GM12865 (cell line): ENCODE measurements at places on chromosomes 1 and 21.

DNA sequence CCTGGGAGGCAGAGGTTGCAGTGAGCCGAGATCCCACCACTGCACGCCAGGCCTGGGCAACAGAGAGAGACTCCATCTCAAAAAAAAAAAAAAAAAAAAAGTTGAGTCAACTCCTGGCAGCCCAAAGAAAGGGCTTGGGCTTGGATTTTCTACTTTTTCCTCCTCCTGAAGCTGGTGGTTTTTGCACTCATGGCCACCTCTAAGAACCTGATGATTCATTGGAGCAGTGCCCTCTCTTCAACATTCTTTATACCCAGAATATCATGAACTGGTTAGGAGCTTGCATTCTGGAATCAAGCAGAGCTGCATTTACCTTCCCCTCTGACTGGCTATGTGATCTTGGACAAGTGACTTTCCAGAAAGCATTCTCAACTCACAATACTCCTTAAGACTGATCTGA lies 3.5 kb upstream of the ACTA1 start:
- no peak for DNase-seq

DNA sequence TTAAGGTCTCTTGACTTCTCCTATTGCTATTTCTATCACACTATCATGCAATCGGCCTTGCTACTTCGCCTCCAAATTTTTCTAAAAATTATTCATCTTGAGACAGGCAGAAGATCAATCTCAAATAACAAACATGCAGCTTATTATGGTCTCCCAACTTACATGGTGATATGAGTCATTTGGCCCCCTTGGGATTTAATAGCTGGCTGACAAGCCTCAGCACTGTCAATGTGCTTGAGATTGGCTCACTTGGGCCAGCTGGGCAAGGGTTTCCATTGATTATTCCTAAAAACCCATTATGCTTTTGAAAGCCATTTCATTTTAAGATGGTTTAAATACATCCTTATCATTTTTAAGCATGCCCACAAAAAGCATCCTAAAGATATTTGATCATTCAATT lies 224.5 kb upstream of the NFIA start:
- DNase-seq, result no peak

DNA sequence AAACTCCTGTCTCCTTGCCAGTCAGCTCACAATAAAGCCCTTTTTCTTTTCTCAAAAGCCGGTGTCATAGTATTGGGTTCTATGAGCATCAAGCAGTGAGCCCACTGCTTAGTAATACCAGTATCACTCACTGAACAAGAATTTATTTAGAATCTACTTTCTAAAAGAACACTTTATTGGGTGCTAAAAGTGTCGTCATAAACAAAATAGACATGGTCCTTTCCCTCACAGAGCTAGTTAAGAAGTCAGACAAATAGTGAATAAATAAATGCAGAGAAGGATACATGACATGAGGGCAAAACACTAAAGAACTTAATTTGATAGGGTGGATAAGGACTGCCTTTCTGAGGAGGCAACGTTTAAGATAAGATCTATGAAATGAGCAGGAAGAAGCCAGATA lies 32.2 kb downstream of the EVI5 start:
- no peak for DNase-seq

GRCh38 chr21:44255511-44255981 lies 6.2 kb downstream of the DNMT3L start:
- no peak for DNase-seq

GRCh38 chr1:14732728-14733047 lies 134.2 kb downstream of the KAZN start:
- DNase-seq, result no peak

- no peak for DNase-seq
Observed at GRCh38 chr1:179164494-179164893, 65.0 kb downstream of the ABL2 start.
